ENCODE measurements at places on chromosomes 3 and 15. TPM values are rescaled to one million over a fixed set of nuclear protein-coding genes. Genes with fewer than 3 reads are reported as not detected.

DNA sequence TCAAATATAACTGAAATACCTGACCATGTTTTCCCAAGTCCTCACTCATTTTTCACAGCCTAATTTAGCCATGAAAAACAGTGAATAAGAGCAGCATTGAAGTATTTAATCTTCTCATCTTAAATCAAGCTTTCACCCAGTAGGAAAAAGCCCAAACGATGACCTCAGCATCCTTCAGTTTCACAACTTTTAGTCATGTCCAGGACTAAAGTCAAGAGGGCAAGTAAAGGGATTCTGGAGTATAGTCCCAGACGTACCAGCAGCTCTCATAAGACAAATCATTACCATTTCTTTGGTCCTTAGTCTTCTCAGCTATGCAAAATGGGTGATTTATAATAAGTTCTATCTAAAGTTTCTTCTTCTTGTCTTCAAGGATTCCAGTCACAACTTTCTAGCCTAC is 237.3 kb downstream of the IL5RA start:
- no peak overlapping the region for H3K27ac ChIP-seq
- H3K27me3 ChIP-seq = peaks cover 9% of the 10 kb centered on the region
- H3K36me3 ChIP-seq = no peaks in the 10 kb centered on the region
- H3K4me1 ChIP-seq = no peaks in the 10 kb centered on the region
- H3K4me3 ChIP-seq = no peak overlapping the region
- no peak for DNase-seq

Gene DGKG
- total RNA-seq = 0.20 TPM

Gene EXD1
- not detected for total RNA-seq

Gene UACA
- 0.61 TPM for total RNA-seq

DNA sequence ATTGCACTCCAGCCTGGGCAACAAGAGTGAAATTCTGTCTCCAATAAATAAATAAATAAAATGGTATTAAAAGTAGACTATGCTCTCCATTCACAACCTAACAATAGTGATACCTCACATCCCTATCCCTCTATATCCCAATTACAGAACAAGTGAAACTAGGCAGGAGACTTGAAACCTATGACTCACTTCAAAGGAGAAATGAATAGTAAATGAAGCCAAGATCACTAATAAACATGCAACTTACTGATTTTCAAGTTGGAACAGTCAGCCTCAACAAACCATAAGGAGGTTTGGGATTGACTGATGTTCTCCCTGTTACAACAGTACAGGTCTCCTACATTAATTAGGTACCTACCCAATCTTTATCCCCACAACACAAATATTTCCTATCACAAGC is 103.4 kb downstream of the GSK3B start:
- no peaks in the 10 kb centered on the region for H3K4me1 ChIP-seq
- H3K27me3 ChIP-seq = no peaks in the 10 kb centered on the region
- no peak overlapping the region for H3K27ac ChIP-seq
- DNase-seq = no peak
- H3K36me3 ChIP-seq = peaks cover 26% of the 10 kb centered on the region

- no peaks in the 10 kb centered on the region for H3K4me1 ChIP-seq
- peaks cover 1% of the 10 kb centered on the region for H3K36me3 ChIP-seq
- H3K27me3 ChIP-seq = peaks cover 12% of the 10 kb centered on the region
- peak; percentile 51 for DNase-seq
- peak overlapping the region; percentile 59 for H3K4me3 ChIP-seq
These were observed 37.8 kb downstream of the LSM3 start for GRCh38 chr3:14216257-14217048.

GRCh38 chr15:34239151-34239808 is 14.5 kb downstream of the EMC4 start:
- peak overlapping the region; percentile 90 for H3K27ac ChIP-seq
- DNase-seq = peak; percentile 63
- H3K36me3 ChIP-seq = peaks cover 35% of the 10 kb centered on the region
- no peaks in the 10 kb centered on the region for H3K27me3 ChIP-seq
- peak overlapping the region; percentile 31 for H3K4me3 ChIP-seq

DNA sequence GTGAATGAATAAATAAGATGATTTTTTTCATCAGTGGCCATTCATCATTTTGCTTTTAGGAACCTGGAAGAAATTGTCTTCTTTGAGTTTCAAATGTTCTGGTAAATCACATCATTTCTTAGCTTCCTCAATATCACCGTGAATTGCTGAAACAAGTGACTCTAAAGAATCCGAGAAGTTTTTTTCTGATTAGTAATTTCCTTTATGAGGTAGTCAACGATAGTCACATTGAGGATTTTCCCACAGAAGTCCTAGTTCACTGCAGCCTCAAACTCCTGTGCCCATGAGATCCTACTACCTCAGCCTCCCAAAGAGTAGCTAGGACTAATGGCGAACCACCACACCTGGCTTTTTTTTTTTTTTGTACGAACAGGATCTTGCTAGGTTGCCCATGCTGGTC is 3.6 kb upstream of the TMPRSS7 start:
- no peaks in the 10 kb centered on the region for H3K36me3 ChIP-seq
- H3K27me3 ChIP-seq = peaks cover 2% of the 10 kb centered on the region
- no peaks in the 10 kb centered on the region for H3K4me1 ChIP-seq
- no peak overlapping the region for H3K4me3 ChIP-seq

DNA sequence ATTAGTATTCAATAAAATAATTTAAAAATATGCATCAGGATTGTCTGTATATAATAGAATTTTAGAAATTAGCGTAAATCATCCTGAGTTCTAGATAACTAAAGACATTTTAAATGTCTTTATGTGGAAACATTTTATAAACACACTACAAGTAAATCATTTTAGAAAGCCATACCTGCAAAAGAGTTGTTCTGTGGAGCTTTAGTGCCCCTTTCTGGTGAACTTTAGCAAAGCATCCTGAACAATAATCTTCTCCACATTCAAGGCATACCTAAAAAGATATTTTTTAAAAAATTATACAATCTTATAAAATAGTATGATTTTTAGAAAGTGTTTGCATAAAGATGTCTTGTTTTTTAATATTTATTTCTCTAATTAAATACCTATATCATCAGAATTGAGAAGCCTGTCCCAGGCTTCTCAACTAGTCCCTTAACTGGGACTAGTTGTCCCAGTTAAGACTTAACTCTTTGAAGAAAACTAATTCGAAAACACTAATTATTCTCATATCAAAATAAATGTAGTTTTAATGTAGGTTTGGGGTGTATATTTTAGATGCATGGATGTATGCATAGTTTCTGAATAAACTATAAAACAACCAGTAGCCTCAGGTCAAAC is 29.7 kb downstream of the ZBBX start:
- H3K36me3 ChIP-seq = no peaks in the 10 kb centered on the region
- DNase-seq = no peak
- no peaks in the 10 kb centered on the region for H3K27me3 ChIP-seq
- H3K27ac ChIP-seq = no peak overlapping the region

Gene GCHFR
- total RNA-seq = 29.1 TPM

GRCh38 chr3:106963442-106963841 is 413.8 kb upstream of the CCDC54 start:
- H3K36me3 ChIP-seq = no peaks in the 10 kb centered on the region
- H3K27me3 ChIP-seq = no peaks in the 10 kb centered on the region
- DNase-seq = no peak
- H3K4me1 ChIP-seq = no peaks in the 10 kb centered on the region

- no peaks in the 10 kb centered on the region for H3K4me1 ChIP-seq
- no peaks in the 10 kb centered on the region for H3K36me3 ChIP-seq
- no peaks in the 10 kb centered on the region for H3K27me3 ChIP-seq
- no peak for DNase-seq
These were observed 7.7 kb upstream of the RFT1 start for GRCh38 chr3:53137835-53138446.

Measured in activated CD8-positive, alpha-beta memory T cell treated with anti-CD3 and anti-CD28 coated beads, Interleukin-2, amount 10 ng/mL, durations not matched to agents 7 days and 5 days (primary cell).